ENCODE measurements at places on chromosomes 2 and 18. TPM values are rescaled to one million over a fixed set of nuclear protein-coding genes. Genes with fewer than 3 reads are reported as not detected.

SFT2D3 gene
- 9.3 TPM for total RNA-seq

CD207 gene
- not detected for total RNA-seq

SERPINB4 gene
- total RNA-seq = not detected

POTEI gene
- not detected for total RNA-seq

SOCS6 gene
- 26.1 TPM for total RNA-seq

FOXD4L1 gene
- total RNA-seq = 0.92 TPM

C2orf92 gene
- total RNA-seq = 8.4 TPM

All from Calu3 (cell line).